ENCODE measurements at places on chromosomes 4 and X.

GRCh38 chrX:99795495-99795894, 614.6 kb downstream of the PCDH19 start:
- no peak for DNase-seq

DNA sequence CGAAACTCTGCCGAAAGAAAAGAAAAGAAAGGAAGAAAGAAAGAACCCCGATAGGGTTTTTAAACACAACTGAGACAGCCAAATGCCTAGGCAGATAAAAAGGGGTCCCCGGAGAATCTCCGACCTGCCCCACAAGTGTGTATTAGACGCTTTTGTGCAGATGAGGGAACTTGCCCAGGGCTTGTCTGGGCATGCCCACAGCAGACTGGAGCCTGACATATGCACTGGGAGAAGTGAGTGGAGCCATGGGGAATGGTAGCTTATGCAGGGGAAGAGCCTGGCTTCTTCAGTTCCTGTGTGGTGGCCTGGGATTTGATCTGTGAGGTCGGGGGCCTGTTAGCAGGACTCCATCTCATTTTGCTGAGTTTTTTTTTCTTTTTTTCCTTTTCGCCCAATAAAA, 199.0 kb downstream of the GPC3 start:
- no peak for DNase-seq

- no peak for DNase-seq
These were observed 69.9 kb downstream of the AMELX start for GRCh38 chrX:11363069-11363594.

DNA sequence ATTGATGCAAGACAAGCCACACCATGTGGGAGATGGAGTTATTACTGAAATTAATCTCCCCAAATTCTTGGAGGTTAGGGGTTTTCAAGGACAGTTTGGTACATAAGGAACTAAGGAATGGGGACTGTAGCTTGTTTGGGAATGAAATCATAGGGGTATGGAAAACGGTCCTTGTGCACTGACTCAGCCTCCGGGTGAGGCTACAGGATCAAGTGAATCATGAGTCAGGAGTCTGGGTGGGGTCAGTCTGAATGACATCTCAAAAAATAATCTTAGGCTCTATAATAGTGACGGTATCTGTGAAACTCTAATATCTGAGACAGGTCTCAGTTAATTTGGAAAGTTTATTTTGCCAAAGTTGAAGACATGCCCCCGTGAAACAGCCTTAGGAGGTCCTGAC, 128.5 kb upstream of the CYSLTR1 start:
- DNase-seq, result no peak

DNA sequence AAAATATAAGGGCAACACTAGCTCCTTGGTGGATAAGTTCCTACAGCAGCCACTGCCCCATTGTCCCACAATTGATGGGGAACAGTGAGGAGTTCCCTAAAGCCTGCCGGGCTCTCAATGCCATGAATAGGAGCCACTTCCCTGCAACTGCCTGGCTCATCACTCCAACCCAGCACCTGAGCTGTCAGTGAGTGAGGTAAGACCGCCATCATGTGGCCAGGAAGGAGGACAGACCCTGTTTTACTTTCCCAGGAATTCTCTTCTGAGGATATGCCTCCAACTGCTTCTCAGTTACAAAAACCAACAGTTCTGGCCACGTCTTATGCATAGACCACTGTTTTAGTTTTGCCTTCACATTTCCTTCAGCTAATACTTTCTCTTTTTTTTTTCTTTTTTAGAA, 45.5 kb downstream of the SRPX start:
- DNase-seq, result no peak

GRCh38 chrX:4805502-4805901, 1092.1 kb upstream of the PRKX start:
- no peak for DNase-seq

GRCh38 chr4:113397114-113397701, 347.8 kb downstream of the ANK2 start:
- no peak for DNase-seq

DNA sequence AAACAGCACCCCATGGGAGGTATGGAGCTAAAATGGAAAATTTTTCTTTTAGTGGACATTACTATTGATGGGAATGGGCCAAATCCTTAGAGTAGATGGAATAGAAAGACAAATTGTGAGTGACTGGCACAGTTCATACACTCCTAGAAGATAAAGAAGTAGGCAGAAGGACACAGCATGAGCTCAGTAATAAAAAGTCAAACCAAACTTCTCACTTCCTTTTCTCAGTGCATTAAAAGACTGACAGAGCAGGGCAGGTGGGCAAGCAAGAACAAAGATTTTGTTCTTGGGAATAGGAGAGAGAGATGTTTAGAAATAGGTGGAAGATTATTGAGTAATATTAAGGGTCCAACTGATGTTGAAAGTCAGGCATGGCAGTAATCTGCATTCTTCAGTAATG, 132.5 kb downstream of the ATP10D start:
- no peak for DNase-seq

DNA sequence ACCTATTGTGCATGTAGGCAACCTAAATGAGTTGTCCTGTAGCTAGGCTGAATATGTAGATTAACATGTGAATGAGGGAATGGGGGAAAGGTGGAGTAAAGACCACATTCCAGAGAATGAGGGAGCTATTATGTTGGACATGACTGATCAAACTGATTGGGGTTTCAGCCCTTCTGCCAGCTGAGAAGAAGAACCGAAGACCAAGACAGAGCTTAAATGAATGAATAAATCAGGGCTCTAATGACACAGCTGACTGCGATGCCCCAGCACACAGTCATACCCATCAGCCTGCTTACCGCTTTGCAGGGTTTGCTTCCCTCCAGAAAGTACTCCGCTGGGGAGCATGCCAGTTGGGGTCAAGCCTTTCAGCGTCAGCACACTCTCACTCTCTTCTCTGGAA, 315.4 kb downstream of the PPP3CA start:
- DNase-seq, result no peak

- DNase-seq, result no peak
These were observed 1.5 kb downstream of the AFP start for GRCh38 chr4:73437558-73437956.

- DNase-seq, result no peak
These were observed 22.1 kb downstream of the BEX3 start for GRCh38 chrX:103398421-103398864.

DNA sequence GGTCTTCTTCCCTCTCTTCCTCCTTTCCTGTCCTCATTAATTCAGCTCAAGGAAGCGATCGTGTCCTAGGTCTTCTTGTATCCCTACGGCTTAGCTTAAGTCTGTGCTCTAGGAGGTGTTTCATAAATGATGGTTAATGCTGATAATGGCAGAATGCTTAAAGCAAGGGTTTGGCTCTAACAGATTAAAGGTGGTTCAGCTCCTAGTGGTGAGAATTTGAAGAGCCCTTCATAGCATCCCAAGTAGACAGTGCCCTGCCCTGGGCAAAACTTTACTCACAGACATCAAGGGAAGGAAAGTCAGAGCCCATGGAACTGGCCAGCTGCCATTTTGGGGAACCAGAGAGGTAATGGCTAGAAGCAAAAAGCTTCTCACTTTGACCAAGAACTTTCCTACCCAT, 47.0 kb upstream of the PGRMC1 start:
- DNase-seq, result no peak

DNA sequence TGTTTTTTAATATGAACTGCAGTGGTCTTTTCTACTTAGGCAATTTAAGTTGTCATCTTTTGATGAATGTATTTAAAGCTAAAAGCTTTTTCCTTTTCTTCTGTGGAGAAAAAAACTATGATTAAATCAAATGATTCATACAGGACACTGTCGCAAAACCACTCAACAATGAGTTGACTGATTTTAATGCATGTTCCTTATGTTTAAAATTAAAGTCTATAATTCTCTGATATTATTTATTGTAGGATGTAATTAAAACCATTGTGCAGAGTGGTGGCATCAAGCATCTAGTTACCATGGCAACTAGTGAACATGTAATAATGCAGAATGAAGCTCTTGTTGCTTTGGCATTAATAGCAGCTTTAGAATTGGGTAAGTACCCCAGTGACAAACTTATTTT, 172.5 kb downstream of the RAP1GDS1 start:
- no peak for DNase-seq

- DNase-seq, result no peak
These were observed 51.5 kb downstream of the SLC2A9 start for GRCh38 chr4:9969526-9970398.

- DNase-seq, result no peak
These were observed 22.9 kb upstream of the TRIM2 start for GRCh38 chr4:153181293-153181692.

GRCh38 chr4:2136726-2137125, 77.6 kb downstream of the NAT8L start:
- DNase-seq, result no peak

- DNase-seq, result peak; percentile 30
These were observed 851.0 kb downstream of the RAB28 start for GRCh38 chr4:12633053-12633651.

- DNase-seq, result no peak
These were observed 43.2 kb downstream of the ZBTB49 start for GRCh38 chr4:4333265-4333706.

DNA sequence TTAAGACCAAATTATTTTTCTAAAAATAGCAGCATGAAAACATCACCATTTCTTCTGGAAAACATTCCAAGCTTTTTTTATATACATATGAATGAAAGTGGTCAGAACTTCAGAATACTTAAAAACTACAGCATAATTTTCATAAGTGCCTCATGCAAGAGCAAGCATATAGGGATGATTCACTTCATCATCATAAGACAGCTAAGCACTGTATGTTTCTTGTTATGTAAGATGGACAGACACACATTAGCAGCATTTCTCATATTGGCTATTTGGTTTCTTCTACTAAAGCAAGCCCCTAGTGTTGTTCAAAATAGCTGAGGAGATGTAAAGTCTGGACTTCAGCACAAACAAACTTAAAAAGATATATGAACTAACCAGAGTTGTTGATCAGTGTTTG, 213.1 kb upstream of the NOCT start:
- no peak for DNase-seq
